ENCODE measurements at places on chromosomes 6 and 20.

- DNase-seq = no peak
These were observed 517.1 kb downstream of the PKHD1 start for GRCh38 chr6:51570168-51570921.

GRCh38 chr6:103047567-103047966, 1654.1 kb downstream of the GRIK2 start:
- no peak for DNase-seq

GRCh38 chr6:27126046-27126814, 121.3 kb upstream of the PRSS16 start:
- no peak for DNase-seq

DNA sequence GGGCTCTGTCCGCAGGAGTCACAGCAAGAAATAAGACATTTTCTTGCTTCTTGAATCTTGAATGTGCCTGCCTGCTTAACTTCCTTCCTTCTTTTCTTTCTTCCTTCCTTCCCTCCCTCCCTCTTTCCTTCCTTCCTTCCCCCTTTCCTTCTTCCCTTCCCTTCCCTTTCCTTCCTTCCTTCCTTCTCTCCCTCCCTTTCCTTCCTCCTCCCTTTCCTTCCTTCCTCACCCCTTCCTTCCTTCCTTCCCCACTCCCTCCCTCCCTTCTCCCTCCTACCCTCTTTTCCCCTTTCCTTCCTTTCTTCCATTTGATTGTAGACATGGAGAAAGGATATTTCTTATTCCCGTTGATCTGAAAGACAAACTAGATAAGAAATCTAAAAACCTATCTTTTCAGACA, 436.8 kb upstream of the AGPAT4 start:
- DNase-seq = no peak

DNA sequence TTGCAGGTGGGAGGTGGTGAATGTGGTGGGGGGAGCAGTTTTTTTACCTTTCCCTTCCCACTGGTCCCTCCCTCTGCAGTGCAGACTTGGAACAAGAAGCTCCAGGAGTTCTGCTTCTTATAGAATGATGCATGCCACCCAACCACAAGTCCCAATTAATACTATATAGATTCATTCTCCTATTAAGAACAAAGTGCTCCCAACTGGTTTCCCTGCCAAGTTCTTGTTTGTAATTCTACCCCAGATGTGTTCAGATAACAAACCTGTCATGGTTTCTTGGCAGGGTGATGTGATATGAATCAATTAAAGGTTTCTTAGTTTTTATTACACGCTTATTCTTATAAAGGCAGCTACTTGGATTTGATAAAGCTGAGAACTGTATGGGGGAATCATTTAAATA, 23.9 kb downstream of the HDDC2 start:
- no peak for DNase-seq

GRCh38 chr6:788058-788457, 95.1 kb upstream of the EXOC2 start:
- no peak for DNase-seq

- peak; percentile 62 for DNase-seq
These were observed 7.0 kb downstream of the ADTRP start for GRCh38 chr6:11771473-11772048.

- DNase-seq = no peak
These were observed 39.0 kb downstream of the SLC23A2 start for GRCh38 chr20:4962241-4962855.

DNA sequence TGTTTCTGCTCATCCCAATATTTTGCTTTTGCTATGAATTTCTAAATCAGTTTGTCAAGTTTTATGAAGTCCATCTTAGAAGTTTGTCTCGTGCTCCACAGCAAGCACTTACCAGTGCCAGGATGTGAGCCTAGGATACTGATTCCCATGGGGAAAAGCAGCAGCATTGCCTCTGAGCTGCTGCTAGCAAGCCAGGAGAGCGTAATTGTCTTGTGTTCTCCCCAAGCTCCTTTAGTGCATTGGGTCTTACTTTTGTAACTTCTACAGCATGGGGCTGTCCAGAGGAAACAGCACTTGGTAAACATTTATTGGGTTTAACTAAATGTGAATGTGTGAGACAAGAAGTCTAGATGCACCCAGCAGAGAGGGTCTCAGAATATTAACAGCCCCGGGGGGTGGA, 76.1 kb downstream of the RNF182 start:
- DNase-seq = no peak

GRCh38 chr6:72182337-72183246, 296.2 kb downstream of the RIMS1 start:
- peak; percentile 59 for DNase-seq

GRCh38 chr6:90442366-90442765, 144.5 kb downstream of the MAP3K7 start:
- DNase-seq = no peak

DNA sequence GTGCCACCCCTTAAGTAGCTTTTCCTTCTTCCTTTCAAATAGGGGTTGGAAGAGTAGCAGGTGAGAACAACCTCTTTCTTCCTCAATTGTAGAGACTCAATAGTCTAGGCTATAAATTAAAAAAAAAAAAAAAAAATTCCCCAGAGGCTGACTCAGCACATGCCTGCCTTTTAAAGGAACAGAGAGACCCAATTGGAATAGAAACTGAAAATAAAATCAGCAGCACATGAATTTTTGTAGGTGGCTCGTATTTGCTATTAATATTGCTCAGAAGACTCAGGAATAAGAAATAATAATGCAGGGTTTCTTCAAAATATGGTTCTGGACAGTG, 19.3 kb downstream of the TOP1 start:
- DNase-seq = peak; percentile 75

- DNase-seq = no peak
These were observed 12.1 kb downstream of the APMAP start for GRCh38 chr20:24980291-24981053.

DNA sequence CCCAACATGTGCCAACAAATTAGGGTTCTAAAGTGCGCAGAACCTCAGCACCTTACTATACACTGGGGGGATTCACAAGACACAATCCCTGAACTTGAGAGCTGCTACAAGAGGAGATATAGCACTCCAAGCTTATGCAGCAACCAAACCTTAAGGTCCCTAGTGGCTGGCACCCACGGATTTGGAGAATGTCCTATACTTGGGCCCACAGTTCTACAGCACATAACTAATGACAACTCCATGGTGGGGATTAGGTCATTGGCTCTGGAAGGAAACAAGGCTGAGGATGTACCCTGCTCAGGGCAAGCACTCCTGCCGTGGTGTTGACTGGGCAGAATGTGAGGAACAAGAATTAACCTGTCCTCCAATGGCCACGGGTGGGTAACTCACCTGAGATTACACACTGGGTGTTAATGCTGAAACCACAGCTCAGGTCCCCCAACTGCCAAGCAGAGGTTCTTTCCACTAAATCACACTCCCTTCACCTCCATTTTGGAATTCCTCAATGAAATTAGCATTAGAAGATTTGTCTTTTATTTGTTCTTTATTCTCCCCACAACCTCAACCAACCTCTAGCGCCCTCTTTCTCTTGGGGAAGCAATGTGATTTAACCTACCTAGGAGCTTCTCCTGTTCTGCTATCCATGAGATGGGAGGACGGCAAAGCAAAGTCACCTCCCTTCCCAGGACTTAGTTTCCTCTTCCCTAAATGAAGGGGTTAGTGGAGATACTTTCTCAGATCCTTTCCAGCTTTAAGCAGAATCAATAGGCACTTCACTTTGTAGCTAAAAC, 32.0 kb downstream of the TRERF1 start:
- DNase-seq = no peak

GRCh38 chr20:13028001-13028400, 19.2 kb downstream of the SPTLC3 start:
- DNase-seq = peak; percentile 36

GRCh38 chr6:80769106-80769505, 662.6 kb downstream of the BCKDHB start:
- DNase-seq = peak; percentile 73

DNA sequence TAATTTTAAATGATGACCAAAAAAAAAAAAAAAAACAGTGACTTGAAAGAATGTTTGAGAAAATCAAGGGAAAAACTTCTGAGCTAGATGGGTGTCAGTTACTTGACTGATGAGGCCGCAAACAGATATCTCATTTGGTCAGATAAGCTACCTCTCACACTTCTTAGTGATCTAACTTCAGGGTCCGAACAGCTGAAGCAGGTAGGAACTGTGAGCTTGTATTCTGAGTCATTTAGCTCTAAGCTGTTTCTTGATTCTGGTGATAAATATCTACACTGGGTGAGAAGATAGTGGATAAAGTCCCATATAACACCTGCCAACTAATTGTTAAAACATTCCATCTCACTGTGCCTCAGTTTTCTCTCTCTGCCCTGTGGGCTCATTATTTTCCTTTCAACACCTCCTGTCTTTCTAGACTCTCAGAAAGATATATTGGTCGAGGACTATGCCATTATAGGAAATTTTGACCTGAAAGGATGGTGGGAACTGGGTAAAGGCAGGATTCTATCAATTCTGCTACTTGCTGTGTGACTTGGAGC, 7.7 kb downstream of the KIF3B start:
- no peak for DNase-seq

DNA sequence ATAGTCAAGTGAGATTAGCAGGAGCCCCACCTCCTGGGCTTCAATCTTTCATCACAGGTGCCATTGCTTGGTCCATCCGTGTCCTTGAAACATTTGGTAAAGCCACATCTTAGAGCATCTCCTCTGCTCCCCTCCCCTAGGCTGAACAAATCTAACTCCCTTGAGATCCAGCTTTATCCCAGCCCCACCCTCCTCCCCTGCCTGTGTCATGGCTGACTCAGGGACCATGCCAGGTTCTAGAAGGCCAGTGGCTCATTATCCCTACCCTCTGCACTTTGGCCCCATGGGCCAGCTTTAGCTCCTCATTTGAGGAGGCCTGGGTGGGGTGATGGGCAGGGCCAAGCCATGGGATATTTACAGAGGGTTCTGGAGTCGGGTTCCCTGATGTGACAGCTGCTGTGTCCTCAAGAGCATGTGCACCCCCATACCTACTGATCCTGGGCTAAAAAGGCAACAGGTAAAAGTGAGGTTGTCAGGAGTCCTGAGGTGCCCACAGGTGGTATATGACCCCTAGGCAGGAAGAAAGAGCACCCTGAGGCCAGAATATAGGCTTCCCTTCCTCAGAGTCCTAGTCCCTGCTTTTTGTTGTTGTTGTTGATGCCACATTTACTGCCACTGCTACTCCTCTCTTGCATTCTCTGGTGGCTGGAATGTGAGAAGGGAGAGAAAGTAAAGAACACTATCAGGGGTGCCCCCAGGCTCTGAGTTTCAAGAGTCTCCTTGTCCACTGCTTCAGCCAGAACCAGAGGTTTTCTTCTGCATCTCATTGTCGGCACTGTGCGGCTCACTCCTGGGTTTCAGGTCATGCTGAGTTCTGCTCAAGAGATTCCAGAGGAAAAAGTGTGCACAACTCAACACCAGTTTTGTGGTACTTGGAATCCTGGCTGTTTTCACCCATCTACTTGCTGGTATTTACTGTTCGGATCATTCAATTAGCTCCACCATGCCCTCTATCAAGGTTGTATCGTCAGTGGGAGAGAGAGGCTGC, 228.4 kb downstream of the LRFN2 start:
- no peak for DNase-seq

DNA sequence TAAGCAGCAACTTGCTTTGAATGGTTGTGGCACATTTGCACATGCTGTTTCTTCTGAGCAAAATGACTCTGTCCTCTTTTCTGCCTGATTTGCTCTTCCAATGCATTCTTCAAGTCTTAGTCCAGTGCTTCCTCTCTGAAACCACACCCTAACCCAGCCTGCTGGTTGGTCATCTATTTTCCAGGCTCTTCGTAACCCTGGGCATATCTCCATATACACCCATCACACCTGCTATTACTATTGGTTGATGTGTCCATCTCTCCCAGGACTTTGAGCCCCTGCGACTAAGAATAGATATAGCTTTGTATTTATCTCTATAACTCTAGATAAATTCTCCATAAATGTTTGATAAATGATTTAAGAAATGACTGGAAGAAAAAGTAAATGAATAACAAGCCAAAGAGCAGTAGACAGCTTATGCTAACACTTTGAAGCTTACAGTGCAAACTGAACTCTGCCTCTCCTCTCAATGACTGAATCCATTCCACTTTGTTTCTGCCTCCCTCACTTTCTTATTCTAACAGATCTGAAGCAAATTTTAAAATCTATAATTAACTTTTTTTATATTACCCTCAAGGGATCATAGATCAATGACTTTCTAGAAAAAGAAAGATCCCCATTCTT, 59.7 kb upstream of the NT5E start:
- DNase-seq = peak; percentile 58

- DNase-seq = peak; percentile 14
These were observed 197.9 kb upstream of the GRIK2 start for GRCh38 chr6:101195588-101195987.

DNA sequence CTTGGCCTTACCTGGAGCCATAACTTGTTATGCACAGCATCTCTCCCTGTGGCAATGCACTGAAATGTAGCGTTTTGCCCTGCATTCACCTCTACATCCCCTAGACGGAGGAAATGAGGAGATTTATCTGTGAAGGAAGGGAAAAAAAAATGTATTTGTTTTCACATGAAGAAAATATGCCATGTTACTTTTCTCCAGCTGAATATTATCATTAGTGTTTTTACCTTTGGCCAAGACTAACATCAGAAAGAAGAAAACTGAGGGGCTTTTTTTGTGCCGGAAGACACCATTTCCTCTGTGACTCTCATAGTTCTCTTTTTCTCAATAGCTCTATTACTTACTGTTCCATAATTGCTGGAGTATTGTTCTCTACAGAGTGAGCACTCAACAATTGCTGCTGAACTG, 280.4 kb downstream of the PTPRK start:
- no peak for DNase-seq

DNA sequence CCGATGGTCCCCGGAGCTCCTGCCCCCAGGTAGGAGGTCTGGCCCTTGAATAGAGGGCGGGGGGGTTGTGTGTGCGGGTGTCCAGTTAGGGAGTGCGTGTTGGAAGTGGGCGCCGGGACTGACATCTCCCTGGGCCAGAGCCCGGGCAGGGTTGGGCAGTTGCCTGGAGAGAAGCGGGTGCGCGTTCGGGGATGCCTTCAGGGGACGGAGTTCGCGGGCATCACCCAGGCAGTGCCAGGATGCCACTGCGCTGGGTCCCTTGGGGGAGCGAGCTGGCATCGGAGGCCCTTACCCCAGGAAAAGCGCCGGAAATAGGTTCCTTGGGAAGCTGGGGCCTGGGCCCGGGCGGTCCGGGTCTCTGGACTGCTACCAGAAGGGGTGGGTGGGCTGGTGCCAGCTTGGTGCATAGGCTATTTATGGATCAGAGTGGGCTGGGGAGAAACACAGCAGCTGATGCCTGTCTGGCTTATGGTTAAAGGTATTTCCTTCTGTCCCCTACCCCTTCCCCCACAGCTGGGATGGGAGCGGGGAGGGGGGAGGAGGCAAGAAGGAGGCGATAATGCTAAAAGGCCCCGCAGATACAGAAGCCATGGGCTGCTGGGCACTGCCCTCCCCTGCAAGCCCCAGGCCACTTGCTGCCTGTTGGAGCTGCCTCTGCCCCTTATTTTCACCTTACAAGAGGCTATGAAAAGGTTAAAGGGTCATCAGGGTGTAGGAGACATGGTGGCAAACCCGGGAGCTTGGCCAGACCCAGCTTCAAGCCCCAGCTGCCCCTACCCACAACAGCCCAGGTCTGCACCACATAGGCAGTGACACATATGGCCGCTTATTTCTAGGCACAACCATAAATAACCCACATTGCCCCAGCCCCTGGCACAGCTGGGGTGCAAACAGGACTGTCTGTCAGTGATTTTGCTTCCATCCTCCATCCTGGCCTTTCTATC, 638 bp downstream of the PACSIN1 start:
- no peak for DNase-seq

GRCh38 chr6:140541288-140541687, 1166.8 kb upstream of the CITED2 start:
- peak; percentile 89 for DNase-seq
